ENCODE measurements at places on chromosomes 5 and 9.
A peak's percentile ranks its signal among the peaks of the same experiment; 100 is the strongest.

DNA sequence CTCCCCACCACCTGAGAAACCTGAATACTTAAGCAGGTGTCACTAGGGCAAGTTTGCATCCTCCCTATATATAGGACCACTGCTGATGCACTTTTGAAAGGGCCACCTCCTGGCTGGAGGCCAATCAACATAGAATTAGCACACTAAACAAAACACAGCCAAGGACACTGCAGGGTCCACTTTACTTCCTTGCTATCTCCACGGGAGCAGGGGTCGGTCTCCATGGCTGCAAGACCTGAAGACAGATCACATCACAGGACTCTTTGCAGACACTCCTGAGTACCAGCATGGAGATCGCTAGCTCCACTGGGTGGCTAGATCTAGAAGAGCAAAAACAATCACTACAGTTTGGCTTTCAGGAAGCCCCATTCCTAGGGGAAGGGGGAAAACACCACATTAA is 72.3 kb downstream of the C9orf153 start:
- DNase-seq: no peak

DNA sequence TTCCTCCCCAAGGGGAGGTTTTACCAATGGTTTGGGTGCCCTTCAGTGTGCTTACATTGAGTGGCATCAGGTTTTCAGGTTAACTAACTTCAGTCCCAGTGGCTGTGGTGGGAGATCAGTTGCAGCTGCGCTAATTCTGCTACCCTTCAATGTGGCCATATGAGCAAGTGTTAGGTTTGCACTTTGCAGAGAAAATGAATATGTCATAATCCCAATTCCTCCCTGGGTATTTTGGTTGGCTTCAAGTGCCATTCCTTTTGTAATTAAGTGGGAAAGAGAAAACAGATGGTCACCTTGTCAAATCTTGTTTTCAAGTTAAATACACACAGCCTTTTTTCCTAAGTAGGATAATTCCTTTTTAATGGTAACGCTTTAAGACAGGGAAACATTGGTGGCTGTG is 236.2 kb downstream of the TLE4 start:
- no peak for DNase-seq

DNA sequence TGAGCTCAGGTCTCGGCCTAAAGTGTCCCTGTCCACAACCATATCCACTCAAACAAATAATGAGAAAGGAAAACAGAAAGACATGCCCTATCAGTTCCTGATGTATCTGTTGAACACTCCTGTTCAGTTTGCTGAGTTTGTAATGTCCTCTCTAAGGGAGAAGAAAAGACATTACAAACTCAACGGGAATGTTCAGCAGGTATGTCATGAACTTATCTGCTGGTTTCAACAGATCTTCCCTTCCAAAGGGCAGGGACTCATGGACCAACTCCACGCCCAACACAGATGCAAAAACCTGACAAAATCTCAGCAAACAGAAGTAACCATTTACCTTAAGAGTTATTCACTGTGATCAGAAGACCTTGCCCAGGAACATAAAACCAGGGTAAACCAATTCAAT is 23.7 kb downstream of the BICD2 start:
- DNase-seq: no peak

DNA sequence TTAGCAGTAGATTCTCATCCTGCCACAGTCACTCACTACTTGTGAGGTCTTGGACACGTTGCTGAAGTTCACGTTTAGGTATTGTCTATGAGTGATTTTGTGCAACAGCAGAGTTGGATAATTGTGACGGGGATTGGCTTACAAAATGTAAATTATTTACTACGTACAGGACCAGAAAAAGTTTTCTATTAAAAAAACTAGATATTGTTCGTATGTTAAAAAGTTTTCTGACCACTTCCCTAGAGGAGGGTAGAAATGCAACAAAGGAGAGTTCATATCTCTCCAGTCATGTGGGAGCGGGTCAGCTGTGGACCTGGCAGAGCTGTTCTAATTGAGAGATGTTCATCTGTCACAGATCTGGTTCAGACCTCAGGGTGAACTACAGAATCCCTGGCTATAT is 976.1 kb upstream of the NUDT12 start:
- DNase-seq: no peak

- DNase-seq: peak; percentile 29
Observed at GRCh38 chr9:76571288-76571687, 112.3 kb downstream of the GCNT1 start.

GRCh38 chr5:75043633-75044264 is 8.6 kb downstream of the GCNT4 start:
- no peak for DNase-seq

DNA sequence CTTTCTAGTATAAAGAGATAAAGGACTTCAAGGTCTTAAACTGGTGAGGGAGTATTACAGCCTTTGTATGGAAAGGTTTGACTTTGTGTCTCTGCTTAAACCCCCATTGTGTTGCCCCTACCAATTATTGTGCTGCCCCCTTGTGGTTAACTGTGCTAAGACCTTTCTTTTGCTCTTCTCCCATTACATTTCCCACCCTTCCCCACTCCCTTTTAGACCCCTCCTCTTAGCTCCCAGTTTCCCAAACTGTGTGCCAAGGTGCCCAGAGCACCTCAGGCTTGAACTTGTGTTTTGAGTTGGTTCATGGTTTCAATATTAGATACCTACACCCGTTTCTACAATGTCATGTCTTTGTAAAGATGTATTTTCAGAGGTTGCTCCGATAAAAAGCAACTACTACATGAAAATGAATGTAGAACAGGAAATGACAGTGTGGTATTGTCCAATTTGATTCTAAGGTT is 2.9 kb downstream of the JAK2 start:
- peak; percentile 52 for DNase-seq

DNA sequence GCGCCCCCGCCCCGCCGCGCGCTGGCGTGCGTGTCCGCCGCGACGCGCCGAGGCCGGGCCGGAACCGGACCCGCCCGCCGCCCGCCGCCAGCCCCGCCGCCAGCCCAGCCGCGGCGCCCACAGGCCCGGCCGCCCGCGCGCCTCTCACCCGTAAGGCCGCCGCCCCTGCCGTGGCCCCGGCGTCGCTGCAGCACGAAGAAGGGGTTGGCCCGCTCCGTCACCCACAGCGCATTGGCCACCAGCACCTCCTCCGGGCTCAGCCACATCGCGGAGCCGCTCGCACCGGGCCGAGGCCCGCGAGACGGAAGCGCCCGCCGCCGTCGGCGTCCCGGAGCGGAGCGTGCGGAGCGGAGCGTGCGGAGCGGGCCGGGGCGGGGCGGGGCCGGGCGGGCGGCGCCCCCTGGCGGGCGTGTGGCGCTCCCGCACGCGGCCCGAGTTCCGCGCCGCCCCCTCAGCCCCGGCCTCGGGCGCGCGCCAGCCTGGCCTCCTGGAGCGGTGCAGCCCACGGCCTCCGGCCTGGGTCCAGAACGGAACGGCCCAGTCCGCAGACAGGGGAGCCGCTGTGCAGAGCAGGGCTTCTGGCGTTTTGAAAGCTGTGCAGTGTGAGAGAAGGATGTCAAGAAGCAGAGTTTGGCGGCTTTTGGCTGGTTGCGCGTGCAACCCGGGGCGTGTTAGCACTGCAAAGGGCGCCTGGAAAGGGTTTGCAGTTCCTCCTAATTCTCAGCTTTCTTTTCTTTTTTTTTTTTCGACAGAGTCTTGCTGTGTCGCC is at the start of gene TBC1D9B:
Gene TBC1D9B (minus strand): TSS at position 342 of the 769 bp plus-strand sequence. CDS start 76 bp downstream, at position 266.
- DNase-seq: peak; percentile 85

GRCh38 chr5:43396762-43397304 is 15.4 kb downstream of the CCL28 start:
- peak; percentile 39 for DNase-seq

- peak; percentile 4 for DNase-seq
Observed at GRCh38 chr5:120683580-120683979, 219.5 kb downstream of the PRR16 start.

GRCh38 chr5:69492923-69493395 is 369 bp downstream of the OCLN start:
- DNase-seq: no peak

DNA sequence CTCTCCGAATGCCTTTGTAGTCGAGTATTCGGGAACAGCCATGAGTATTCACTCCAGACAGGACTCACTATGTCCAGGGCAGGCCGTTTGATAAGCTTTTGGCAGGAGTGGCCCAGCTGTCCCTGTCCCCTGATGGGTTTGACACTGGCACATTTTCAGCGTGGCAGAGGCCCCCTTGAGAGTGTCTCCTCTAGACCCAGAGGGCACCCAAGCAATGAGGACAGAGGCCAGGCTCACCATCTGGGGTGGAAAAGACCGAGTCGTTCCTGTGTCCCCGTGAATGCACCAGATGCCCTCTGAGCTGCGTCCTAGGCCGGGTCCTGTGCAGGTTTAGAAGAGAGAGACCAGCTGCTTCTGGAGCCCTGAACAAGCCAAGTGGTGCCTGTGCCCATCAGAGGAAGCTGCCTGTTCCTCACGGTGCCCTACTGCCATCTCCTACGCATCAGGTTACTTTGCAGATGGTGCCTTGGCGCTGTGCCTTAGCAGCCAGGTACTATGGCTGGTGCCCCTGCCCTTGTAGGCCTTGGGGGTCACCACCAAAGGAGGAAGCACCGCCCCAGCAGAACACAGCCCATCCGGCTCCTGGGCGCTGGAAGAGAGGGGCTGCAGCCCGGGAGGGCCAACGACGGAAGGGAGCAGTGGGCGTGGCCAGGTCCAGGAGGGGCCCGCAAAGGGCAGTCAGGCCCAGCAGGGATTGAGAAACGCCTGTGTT is 42.4 kb downstream of the LRSAM1 start:
- DNase-seq: no peak

DNA sequence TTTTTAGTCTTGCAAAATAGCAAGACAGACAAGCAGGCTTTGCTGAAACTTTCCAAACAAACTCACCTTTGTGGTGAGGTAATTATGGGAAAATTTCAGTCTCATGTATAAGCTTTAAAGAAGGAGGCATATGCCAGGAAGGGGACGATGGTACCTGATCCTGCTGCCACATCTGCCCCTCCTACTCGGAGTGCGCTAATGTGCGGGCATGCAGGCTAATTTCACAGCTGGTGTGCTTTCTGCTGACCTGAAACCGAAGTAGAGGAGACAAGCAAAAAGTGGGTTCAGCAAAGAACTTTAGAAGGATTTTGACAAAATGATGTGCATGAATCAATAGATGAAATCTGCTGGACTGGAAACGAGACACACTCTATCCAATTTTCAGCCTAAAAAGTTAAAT is 117.1 kb upstream of the IRX4 start:
- DNase-seq: no peak

DNA sequence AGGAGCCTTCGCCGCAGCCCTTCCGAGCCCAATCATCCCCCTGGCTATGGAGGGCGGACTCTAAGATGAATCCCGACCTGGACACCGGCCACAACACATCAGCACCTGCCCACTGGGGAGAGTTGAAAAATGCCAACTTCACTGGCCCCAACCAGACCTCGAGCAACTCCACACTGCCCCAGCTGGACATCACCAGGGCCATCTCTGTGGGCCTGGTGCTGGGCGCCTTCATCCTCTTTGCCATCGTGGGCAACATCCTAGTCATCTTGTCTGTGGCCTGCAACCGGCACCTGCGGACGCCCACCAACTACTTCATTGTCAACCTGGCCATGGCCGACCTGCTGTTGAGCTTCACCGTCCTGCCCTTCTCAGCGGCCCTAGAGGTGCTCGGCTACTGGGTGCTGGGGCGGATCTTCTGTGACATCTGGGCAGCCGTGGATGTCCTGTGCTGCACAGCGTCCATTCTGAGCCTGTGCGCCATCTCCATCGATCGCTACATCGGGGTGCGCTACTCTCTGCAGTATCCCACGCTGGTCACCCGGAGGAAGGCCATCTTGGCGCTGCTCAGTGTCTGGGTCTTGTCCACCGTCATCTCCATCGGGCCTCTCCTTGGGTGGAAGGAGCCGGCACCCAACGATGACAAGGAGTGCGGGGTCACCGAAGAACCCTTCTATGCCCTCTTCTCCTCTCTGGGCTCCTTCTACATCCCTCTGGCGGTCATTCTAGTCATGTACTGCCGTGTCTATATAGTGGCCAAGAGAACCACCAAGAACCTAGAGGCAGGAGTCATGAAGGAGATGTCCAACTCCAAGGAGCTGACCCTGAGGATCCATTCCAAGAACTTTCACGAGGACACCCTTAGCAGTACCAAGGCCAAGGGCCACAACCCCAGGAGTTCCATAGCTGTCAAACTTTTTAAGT is 819 bp downstream of the ADRA1B start:
- DNase-seq: no peak

DNA sequence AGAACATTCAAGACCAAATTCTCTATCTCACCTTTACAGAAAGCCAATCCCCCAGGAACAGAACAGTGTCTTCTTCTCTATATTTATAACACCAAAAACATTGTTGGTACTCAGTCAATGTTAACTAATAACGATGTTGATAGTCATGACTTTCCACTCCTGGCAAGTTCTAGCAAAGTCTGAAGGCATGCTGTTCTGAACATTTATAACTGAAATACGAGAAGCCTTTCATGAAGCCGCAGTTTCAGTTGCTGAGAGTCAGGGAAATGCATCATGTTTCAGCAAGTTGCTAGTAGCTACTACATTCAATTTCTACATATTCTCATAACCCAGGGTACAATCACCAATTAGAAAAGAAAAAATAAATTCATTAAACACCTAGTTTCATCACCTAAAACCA is 301.4 kb downstream of the PDE4D start:
- no peak for DNase-seq

DNA sequence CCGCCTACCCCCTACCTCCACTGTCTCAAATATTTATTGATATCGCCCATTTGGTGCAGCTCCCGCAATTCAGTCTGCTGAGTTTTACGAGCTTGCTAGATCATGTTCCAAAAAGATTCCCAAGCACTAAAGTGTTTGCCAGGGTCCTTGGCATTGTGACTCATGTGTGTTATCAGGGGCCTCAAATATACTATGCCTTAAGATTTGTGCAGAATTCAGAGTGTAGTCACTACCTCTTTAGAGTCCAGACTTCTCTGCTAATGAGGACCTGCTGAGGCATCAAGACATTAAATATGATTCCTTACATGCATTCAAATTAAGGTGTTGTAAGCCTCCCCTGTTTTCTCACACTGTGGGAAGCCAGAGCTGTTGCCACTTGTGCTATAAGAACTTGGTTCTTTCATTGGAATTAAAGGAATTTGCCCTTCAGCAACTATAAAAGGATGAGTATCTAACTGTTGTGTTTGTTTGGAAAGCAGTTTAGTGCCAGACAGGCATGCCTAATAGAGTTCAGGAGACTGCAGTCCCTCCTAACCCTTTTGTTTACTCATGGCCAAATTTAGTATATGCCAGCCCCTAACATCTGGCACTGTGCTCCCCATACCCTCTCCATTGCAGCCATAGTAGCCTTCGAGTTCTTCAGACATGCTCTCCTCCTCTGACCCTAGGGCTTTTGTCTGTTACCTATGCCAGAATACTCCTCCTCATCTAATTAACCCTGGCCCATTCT is 316.4 kb downstream of the NR3C1 start:
- peak; percentile 63 for DNase-seq

DNA sequence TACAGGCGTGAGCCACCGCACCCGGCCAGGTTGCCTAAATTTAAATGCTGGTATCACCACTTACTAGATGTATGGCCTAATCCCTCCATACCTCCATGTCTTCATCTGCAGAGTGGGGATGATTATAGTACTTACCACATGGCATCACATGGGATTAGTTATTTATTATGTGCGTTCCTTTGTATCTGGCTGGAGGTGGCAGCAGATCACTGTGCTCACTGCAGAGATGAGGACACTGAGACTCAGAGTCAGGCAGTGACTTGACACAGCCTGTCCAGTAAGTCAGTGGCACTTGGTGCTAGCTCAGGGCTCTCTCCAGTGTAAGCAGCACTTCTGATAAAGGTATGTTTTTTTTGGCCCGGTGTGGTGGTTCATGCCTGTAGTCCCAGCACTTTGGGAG is 38.4 kb upstream of the HAND1 start:
- no peak for DNase-seq
